ENCODE measurements at places on chromosomes 3 and 15.
A peak's percentile ranks its signal among the peaks of the same experiment; 100 is the strongest.

- DNase-seq = peak; percentile 18
These were observed 228.2 kb upstream of the BHLHE40 start for GRCh38 chr3:4751029-4751501.

DNA sequence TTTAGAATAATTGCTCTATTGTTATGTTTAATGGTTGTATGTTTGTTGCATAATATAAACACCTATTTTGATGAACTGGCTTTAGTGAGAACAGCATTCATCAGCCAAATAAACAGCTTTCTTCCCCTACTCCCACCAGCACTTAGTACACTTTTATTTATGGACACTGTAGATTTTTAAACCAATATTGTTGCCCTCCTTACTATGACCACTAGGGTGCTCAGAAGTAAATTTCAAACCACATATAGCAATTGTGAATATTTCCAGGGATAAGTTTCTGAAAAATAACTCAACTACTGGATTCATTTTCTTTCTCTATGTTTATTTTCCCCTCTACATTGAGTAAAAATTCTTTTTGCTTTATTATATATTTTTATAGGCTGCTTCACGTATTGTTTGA, 84.7 kb upstream of the PTX3 start:
- DNase-seq = no peak

- no peak for DNase-seq
These were observed 80.2 kb downstream of the DPH6 start for GRCh38 chr15:35465783-35466182.

DNA sequence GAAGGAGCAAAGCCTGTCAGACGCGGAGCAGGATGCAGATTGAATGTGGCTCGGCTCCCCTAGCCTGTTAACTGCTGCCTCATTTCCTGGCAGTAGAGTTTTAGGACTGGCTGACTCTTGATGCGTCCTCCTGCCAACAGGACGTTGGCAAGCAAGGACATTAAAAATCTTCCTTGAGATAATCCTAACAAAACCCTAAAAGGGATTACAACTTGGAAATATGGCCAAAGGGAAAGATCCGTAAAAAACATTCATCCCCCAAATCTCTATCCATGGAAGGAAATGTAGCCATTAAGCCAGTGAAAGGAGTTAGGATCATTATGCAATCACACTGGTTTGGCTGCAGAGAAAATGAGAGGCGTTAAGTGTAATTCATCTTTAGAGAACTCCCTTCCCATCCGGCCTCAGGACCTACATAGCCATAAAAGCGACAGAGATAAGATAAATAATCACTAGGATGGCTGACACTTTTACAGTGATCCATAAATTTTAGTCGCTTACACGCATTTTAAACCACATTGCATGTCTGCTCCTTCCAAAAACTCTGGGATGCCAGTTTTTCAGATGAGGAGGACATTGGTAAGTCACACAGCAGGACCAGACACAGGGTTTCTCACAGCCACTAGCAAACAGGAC, 44.5 kb upstream of the C3orf80 start:
- no peak for DNase-seq

DNA sequence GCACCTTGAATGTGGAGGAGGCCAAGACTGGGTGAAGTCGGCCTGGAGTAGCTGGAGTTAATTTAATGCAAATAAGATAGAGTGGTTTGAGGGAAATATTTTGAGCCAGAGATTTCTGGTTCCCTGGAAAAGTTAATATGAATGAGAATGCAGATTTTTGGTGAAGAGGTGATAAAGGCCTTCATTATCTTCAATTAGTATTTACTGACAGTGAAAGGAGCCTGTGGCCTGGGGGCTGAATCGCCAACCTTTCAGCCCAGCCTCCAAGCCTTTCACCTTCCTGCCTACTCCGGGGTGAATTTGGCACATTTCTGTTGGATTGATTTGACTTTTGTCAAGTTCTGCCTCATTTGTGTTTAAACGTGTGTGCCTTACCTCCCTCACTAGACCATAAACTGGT, 147.8 kb downstream of the SOX2 start:
- DNase-seq = no peak

- no peak for DNase-seq
These were observed 78.5 kb upstream of the DLG1 start for GRCh38 chr3:197376735-197377555.

- DNase-seq = no peak
These were observed 26.8 kb downstream of the RPN1 start for GRCh38 chr3:128623762-128624176.

DNA sequence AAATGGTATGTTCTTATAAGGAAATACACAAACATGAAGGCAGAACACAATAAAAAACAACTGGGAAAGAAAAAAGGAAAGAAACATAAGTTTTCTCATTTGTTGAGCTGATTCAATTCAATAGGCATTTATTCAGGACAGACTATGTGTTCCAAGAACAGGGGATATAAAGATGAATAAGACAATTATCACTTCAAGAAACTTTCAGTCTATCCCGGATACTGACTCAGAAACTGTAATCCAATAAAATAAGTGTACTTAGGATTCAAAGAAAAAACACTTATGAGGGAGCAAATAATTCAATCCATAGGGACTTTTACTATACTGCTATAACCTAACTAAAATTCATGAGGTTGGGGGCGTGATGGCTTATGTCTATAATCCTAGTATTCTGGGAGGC, 3.5 kb upstream of the POPDC2 start:
- no peak for DNase-seq

- DNase-seq = no peak
These were observed 184.0 kb upstream of the ADAMTS9 start for GRCh38 chr3:64871834-64872249.

GRCh38 chr3:129612534-129613366, 6.3 kb upstream of the PLXND1 start:
- DNase-seq = no peak

GRCh38 chr3:61741551-61741950, 180.2 kb downstream of the PTPRG start:
- no peak for DNase-seq

DNA sequence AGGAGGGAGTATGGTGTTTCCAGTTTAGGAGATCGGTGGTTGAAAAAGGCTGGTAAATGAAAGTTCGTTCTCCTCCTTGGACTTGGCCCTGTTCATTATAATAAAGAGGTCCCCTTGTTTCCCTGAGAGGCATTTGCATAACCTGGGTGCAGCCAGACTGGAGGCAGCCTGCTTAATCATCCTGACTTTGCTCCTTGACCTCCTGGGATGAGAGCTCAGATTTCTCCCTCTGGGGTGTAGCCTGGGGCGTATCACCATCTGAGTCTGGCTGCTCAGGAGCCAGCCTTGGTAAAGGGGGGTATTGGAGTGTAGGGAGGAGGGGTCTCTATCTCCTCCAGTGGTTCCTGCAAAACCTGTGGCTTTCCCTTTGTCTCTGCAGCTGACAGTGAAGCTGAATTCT, 21.3 kb upstream of the ACAD9 start:
- no peak for DNase-seq

DNA sequence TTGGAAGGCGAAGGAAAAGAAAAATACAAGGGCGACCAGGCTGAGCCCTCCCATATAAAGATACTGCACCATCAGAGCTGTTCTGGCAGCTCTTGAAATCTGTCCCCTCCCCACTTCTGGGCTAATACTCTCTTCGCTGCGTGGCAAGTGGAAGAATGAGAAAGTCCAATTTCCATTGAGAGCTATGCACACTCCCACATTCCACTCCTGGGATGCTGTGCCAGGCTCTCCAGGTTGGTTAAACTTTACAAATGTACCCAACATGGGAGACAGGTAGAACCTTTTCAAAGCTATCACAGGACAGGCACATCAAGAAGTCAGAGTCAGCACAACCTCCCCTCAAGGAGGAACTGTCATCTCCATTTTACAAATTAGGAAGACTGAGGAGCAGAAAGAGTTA, 465.0 kb downstream of the SHQ1 start:
- DNase-seq = no peak

DNA sequence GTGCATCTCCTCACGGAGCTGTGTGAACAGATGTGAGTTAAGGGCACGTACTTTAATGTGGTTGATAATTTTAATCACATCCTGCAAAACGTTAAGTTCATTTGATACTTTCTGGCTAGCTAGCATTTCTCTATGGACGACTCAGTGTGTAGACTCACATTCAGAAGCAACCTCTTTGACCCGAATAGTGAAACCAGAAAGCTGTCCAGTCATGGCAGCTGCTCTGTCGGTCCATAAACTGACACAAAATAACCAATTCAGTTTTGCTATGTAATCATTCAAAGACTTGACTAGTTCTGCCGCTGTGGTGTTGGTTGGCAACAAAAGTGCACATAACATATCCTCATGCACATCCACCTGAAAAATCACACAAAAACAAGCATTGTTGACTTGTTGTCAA, 3.7 kb upstream of the GFM1 start:
- no peak for DNase-seq

GRCh38 chr3:191139736-191140135, 59.3 kb upstream of the OSTN start:
- no peak for DNase-seq

- no peak for DNase-seq
These were observed 8.9 kb upstream of the NSMCE3 start for GRCh38 chr15:29278436-29279105.

- no peak for DNase-seq
These were observed 175.0 kb downstream of the GOLIM4 start for GRCh38 chr3:167920747-167921146.

DNA sequence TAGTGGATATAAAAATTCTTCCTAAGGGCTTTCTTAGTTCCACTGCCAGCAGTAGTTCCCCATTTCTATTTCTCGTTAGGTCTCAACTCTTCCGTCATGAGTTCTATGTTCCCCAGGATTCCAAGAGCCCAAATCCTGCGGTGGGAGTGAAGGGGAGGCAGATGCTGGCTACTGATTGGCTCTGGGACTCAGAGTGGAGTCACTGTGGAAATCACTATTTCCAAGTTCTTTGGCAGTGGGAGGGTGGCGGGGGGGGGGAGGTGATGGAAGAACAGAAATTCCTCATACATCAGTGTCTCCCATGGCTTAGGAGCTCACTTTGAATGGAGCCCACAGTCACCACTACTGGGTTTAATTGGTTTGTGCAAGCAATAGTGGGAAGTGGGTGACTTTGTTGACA, 5.6 kb downstream of the CCR1 start:
- no peak for DNase-seq

DNA sequence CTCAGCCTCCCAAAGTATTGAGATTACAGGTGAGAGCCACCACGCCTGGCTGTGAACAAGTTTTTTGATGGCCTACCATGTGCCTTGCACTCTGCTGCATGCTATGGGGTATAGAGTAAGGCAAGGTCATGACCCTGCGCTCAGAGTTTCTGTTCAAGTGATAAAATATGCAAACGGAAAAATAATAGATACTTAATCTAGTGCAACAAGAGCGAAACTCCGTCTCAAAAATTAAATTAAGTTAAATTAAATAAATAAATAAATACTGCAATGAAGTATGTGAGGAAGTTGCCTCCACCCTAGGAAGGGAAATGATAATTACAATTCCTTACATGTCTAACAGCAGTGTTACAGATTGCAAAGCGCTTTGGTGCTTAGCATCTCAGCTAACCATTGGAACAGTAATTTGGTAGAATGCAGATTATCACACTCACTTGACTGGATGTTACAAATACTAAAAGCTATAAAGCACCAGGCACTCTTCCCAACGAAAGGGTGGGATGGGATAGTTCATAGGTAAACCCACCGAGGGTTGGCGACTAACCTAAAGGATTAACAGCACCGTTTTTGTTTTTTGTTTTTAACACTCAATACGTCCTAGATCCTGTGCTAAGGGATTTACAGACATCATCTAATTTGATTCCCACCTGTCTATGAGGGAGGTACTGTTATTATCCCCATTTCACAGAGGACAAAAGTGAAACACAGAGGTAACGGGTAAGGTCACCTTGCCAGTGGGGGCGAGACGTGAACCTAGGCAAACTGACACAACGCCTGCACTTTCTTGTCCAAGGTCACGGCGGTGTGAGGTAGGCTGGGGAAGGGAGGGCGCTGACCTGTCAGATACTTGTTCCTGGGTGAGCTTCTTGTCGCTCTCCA, 793 bp upstream of the FANCD2 start:
- peak; percentile 18 for DNase-seq

- no peak for DNase-seq
These were observed 11.8 kb upstream of the ZNF770 start for GRCh38 chr15:34999906-35000305.

GRCh38 chr3:2614578-2614977, 495.6 kb downstream of the IL5RA start:
- no peak for DNase-seq

- no peak for DNase-seq
These were observed 5.5 kb upstream of the EHD4 start for GRCh38 chr15:41977757-41978383.

DNA sequence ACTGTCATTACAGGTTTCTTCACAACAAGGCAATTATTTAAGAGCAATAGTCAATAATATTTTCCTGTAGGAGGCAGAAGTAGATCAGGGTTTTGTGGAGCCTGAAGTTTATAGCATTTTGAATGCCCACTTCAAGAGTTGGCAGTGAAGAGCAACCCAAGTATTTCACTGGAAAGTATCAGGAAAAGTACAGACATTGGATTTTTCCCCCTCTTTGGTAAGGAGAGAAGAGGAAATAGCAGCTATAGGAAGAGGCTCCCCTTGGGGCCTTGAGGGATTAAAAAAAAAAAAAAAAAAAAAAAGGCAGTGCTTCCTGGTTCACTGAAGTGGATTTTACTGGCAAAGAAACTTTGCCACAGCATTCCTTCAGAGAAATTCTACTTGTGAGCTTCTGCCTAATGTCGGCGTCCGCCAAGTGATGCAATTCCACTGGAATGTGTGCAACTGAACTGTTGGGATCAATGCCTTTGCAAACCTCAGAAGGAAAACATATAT, 5.7 kb upstream of the CNTN6 start:
- no peak for DNase-seq

GRCh38 chr3:194386066-194386465, 13.0 kb downstream of the GP5 start:
- DNase-seq = no peak

GRCh38 chr3:16148783-16149182, 25.7 kb upstream of the GALNT15 start:
- DNase-seq = no peak

DNA sequence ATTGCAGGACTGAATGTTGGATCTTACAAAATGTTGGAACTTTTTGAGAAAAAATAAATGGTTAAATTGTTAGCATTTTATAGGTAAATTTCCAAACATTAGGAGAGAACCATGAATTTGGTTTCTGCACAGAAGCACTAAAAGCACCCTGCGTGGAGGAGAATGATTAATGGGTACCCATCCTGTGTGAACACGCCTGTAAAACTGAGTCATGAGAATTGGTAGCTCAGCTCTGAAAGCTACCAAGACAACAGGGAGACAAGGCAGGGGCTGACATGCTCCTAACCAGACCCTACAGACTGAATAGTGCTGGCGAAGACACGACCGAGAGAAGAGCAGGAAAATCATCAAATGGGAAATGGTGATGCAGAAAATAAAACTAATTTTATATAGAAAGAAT, 32.4 kb upstream of the MTMR10 start:
- no peak for DNase-seq

Data from CD4-positive, alpha-beta T cell treated with Interleukin-15 for 4 hours (primary cell).